ENCODE measurements at places on chromosomes 1 and 21. TPM values are rescaled to one million over a fixed set of nuclear protein-coding genes. Genes with fewer than 3 reads are reported as not detected.

The SYCP1 gene
- total RNA-seq: not detected

The LRRC3 gene
- 0.26 TPM for total RNA-seq

The CYP4Z1 gene
- not detected for total RNA-seq

The LCE1E gene
- total RNA-seq: not detected

The OR2G6 gene
- not detected for total RNA-seq

All from smooth muscle cell of the pulmonary artery (primary cell).